ENCODE measurements at places on chromosomes 4 and X.

GRCh38 chrX:38407126-38407525 is 54.7 kb downstream of the OTC start:
- DNase-seq: no peak

- no peak for DNase-seq
Observed at GRCh38 chrX:44470816-44471215, 71.8 kb downstream of the FUNDC1 start.

- no peak for DNase-seq
Observed at GRCh38 chrX:152450076-152450475, 1.0 kb downstream of the GABRA3 start.

- DNase-seq: no peak
Observed at GRCh38 chrX:109049903-109050302, 313.5 kb upstream of the IRS4 start.

DNA sequence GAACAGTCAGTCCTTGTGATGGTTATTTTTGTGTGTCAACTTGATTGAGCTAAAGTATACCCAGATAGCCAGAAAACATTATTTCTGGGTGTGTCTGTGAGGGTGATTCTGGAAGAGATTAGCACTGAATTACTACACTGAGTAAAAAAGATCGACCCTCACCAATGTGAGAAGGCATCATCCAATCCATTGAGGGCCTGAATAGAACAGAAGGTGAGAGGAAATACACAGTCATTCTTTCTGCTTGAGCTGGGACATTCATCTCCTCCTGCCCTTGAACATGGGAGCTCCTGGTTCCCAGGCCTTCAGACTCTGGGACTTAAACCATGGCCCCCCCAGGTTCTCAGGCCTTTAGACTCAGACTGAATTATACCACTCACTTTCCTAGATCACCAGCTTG is 22.3 kb downstream of the INPP4B start:
- DNase-seq: no peak

DNA sequence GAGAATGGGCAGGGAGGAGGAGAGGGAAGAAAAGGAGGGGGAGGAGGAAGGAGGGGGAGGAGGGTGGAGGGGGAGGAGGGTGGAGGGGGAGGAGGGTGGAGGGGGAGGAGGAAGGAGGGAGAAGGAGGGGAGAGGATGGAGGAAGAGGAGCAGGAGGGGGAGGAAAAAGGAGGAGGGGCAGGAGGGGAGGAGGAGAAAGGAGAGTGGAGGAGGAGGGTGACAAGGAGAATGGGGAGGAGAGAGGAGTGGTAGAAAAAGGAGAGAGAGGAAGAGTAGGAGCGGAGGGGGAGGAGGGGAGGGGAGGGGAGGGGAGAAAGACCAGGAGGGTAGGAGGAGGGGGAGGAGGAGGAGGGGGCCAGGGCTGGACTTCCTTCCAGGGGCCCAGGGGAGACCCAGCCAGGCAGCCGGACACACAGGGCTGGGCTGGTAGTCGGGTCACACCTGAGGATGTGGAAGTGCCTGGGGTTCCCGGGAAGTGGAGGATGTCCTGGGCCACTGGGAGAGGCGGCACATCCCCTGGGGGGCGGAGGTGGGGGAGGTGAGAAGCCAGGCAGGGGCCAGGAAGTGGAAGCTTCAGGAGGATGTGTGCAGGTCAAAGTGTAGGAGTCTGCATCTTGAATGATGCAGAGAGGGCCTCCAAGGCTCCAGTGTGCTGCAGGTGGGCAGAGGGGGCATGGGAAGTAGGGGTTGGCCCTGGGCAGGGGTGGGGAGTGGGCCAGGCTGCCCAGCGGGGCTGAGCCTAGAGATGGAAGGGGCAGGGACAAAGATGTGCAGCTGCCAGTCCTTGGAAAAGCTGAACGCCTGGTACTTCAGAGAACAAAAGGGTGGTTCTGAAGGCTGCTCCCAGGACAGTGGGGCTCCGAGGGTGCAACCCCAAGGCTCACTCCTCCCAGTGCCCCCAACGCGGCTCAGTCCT is 18.8 kb downstream of the IL3RA start:
- DNase-seq: no peak

Data from effector memory CD4-positive, alpha-beta T cell (primary cell).